ENCODE measurements at places on chromosomes 7 and 10. TPM values are rescaled to one million over a fixed set of nuclear protein-coding genes. Genes with fewer than 3 reads are reported as not detected.

TEX36 gene
- not detected for total RNA-seq

DNA sequence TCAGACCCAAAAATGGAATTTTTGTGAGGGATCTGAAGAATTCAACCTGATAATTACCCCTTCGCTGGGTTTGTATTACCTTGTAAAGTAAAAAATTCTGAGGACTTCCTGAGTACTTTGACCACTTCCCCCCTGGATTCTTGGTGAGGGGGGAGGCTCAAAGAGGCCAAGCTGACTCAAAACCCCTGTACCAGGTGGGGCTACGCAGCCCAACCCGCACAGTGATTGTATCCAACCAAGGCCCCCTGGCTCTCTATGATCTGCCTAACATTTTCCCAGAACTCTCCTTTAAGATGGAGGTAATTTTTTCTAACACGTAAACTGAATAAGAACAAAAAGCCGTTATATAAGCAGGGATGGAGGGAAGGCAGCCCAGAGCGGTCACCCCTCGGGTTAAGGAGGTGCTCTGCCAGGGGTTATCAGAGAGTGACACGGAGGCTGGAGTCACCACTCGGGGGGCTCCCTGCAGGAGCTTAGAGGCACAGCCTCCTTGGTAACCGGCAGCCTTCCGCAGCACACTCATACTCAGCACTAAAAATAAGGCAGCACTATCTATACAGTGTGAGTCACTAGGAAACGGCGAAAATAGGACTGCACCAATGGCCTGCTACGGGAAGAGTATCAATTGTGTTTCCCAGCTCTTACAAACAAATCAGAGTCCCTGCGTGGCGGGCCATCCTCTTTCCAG lies 255.4 kb downstream of the ELMO1 start:
- no peak for DNase-seq

DNA sequence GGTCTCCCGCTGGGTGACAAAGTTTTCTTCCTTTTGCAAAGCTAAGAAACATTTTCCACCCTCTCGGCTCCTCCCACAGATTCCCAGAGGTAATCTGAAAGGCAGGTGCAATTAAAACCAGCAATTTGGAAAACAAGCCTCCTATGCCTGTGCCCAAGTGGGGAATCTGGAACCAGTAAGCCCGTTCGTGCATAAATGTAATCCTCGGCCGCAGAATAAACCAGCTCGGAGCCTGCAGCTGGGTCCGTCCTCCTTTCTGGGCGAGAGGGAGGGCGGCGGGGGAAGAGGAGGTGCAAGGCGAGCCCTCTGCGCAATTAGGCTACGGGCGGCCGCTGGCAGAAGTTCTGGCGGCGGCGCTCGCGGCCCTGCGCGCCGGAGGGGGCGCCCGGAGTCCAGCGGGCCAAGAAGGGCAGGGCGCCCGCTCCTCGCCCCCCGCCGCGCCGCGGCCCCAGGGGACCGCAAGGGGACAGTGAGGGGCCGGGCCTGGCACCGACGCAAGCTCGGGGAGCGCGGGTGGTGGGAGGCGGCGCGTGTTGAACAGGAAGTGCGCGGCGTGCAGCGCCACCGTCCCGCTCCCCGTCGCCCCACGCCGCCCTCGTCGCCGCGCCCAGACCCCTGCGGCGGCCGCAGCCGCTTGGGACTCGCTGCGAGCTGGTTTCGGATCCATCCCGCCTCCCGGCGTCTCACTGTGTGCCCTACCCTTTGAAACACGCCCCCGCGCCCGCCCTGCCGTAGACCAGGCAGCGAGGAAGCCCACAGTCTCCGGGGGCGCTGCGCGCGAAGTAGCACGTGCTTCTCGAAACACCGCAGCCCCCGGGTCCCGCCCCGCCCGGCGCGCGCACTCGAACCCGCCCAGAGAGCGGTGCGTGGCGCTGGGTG lies at the start of gene PRKAG2:
PRKAG2 (minus strand) TSS at position 217 of the 879 bp plus-strand sequence. CDS start 495 bp downstream, outside the sequence.
- DNase-seq = peak; percentile 44

DNA sequence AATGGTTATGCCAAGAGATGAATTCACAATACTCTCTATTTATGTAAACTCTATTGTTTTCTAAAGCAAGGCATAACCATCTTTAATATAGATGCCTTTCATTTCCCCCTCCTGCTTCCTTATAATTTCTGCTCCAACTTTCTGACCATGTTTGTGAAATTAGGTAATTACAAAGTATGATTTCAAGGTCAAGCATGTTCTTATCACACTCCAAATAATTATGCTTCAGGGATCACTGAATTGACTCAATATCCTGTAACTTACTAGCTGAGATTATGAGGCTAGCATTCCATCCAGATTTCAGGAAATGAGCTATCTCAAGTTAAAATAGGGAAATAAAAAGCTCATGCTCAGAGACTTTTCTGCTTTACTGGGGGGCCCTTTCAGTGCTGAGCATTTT lies 655.9 kb upstream of the IGFBP3 start:
- no peak for DNase-seq

- DNase-seq = no peak
Measured at GRCh38 chr10:131452926-131453720, 141.6 kb upstream of the TCERG1L start.

DNA sequence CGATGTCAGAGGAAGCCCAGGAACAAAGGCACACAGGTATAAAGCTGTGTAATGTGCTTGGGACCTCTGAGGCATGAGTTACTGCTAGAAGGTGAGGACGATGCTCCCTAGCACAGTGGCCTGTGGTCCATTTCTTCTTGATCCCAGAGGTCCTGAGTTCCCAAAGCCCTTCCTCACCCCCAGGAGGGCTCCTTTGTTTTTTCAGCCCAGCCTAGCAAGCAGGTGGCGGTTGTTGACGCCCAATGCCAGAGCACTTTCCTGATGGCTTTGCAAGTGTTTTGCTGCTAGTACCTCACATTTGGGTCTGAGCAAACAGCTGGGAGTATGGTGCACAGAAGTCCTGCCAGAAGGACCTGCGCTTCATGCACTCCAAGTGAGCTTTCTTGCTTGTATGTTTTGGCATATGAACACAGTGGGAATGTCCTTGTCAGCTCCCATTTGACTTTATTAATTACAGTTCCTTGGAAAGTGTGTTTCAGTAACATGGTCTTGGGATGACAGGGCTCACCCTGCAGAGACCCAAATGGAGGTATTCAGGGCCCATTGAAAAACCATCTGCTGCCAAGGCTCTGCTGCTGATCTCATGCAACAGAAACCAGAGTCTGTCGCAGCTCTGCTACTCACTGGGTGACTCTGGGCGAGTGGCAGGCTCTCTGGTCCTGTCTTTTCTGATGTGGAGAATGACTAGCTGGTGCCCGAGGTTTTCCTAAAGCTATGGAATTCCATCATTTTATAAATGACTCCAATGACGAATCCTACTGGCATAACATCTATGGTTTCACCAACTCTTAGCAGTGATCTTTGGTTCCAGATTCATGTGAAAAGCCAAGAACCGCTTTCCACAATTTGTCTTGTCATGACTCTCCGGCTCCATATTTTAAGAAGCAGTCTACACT lies 134.9 kb downstream of the ARID5B start:
- DNase-seq = no peak

DNA sequence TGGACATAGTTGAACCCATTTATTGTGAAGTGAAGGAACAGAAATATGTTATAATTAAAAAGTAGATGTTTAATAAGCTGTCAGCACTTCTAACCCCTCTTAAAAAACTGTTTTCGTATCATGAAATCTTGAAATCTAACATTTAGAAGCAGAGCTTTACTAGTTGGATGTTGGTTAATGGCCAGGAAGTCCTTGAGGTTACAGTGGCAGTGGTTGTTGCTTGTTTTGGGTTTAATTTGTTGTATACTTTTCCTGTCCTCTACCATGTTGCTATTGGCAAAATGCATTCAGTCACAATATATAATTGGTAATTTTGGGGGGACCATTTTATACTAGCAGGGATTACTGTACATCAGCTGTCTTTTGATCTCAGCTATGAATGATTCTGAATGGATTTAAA lies 60.7 kb downstream of the EXOC4 start:
- DNase-seq = no peak

APBB1IP gene
- 9.3 TPM for total RNA-seq

GRCh38 chr7:139594911-139595476 lies 71.5 kb downstream of the CLEC2L start:
- no peak for DNase-seq

LFNG gene
- total RNA-seq = 2.9 TPM

- no peak for DNase-seq
Measured at GRCh38 chr10:69057951-69058297, 30.0 kb upstream of the SRGN start.

DNA sequence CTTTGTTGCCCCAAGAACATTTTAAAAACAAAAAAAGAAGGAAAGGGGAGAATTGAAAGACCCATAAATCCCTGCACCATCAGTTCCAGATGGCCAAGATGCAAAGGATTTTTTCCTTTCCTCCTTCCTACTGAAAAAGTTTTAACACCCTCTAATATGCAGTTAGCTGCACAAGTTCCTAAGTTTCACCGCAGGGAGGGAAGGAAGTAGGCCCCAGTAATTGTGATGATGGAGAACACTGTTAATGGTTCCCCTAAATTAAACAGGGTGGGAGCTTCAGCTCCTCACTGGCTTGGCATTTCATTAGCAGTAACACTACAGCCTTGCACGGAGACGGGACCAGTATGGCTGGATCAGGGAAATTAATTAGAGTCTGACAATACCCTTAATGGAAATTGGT lies 63.7 kb upstream of the PPIF start:
- no peak for DNase-seq

DNA sequence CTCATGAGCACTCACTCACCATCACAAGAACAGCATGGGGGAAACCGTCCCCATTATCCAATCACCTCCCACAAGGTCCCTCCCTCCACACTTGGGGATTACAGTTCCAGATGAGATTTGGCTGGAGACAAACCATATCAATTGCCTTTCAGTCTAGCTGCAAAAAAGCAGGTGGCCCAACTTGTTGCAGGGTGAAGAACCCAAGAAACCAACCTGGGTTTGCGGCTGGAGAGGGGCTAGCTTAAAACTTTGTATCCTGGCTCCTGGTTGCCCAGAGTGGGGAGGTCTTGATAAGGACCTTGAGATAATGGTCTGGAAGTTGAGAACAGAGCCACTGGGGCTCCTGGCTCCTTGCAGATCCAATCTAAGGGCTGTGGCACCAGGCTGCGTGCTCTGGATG lies 122.8 kb upstream of the PCBD1 start:
- no peak for DNase-seq

DNA sequence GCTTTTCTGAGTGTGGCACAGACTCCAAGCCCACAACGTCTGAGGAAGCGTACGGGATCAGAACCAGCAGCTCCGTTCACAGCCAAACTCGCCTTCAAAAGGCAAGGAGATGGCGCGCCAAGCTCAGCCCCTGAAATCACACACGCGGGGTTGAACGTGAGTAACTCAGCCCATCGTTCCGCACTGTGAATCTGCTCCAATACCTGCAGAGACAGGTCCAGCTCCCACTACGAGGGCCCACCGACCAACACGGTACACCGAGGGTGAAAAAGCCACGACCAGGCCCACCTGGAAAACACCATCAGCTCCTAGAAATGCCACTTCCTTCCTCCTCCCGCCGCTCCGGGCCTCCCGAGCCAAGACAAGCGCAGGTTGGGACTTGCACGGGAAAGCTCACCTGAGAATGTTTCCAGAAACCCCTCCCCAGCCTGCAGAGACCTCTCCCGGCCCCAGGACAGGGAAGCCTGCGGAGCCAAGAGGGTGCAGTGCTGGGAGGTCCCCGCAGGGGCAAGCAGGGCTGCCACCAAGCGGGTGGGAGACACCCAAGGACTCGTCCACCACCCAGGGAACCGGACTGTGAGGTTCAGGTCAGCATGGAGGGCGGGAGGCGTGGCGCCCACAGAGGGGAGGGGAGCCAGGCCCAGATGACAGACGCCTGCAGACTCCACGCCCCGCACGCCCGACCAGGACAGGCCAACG lies 93.9 kb upstream of the PDGFA start:
- DNase-seq = no peak

- DNase-seq = no peak
Measured at GRCh38 chr10:22006379-22006884, 2.9 kb upstream of the DNAJC1 start.

DNA sequence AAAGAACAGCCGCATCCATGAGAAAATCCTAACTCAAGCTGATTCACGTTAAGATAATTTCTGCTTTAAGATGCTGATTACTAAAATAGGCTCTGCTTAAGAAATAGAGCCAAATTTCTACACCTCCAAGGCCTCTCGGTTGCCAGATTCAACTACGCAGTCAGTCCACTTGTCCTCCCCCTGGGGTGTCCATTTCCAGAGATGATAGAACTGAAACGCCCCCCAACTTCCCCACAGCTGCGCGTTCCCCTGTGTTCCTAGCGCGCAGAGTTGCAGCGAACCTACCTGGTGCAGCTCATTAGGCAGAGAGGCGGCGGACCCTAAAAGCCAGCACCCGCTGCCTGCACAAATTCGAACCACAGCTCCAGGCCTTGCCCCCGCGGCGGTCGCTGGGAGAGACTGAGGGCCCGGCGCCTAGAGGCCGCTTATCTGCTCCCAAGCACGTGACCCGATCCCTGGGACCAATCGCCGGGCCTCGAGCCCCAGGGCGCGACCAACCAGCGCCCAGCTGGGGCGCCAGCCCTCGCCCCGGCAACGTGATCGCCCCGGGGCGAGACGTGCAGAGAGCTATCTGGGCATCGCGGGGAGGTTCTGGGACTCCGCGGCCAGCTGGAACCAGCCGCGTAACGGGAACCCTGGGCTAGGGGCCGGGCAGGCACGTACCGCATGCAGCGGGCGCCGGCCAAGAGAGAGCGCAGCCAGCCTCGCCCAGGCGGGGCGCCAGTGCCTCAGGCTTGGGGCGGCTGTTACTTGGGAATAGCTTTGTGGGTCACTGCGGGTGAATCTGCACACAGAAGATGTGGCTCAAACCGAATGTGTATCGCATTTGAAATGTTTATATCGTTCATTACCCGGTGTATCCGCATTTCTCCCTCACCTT lies at the start of gene PPP1R3C:
PPP1R3C (minus strand) TSS at position 401 of the 880 bp plus-strand sequence; CDS start at position 299, 102 bp downstream.
- DNase-seq = peak; percentile 84

TMEM176B gene
- 382 TPM for total RNA-seq

CYP2C8 gene
- 638 TPM for total RNA-seq

GRCh38 chr7:36025190-36025589 lies 127.9 kb upstream of the EEPD1 start:
- DNase-seq = no peak

C10orf53 gene
- not detected for total RNA-seq

DNA sequence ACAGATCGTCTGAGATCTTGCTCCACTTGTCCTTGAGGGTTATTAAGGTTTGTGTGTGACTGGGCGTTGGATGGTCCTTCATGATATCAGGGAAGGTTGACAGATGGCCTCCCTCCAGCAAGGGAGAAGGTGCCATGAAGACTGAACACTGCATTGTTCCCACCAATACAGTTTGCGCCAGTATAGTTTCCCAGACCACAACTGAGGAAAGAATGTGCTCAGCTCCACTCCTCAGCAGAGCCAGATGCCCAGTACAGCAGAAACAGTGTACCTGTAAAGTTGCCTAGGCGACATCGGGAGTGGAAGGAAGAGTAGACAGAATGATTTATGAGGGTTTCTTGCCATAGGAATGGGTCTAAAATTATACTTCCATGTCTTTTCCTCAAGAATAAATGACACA lies 137.5 kb downstream of the ST7 start:
- DNase-seq = no peak

DNA sequence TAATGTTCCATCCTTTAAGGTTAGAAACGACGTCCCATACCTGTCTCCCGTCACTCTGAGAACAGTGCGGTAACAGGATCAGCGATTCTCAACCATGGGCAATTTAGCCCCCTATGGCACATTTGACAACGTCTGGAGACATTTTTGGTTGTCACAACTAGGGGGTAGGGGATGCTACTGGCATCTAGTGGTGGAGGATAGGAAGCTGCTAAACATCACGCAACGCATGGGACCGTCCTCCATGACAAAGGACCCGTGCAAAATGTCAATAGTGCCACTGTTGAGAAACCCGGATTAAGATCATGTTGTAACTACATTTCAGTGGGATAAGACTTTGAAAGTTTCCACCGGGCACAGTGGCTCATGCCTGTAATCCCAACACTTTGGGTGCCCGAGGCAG lies 5.0 kb upstream of the PAXIP1 start:
- no peak for DNase-seq

SLC16A9 gene
- total RNA-seq = 0.59 TPM

MALRD1 gene
- 0.59 TPM for total RNA-seq

PDGFA gene
- 5.1 TPM for total RNA-seq
